ENCODE measurements at places on chromosomes 1 and 21.

DNA sequence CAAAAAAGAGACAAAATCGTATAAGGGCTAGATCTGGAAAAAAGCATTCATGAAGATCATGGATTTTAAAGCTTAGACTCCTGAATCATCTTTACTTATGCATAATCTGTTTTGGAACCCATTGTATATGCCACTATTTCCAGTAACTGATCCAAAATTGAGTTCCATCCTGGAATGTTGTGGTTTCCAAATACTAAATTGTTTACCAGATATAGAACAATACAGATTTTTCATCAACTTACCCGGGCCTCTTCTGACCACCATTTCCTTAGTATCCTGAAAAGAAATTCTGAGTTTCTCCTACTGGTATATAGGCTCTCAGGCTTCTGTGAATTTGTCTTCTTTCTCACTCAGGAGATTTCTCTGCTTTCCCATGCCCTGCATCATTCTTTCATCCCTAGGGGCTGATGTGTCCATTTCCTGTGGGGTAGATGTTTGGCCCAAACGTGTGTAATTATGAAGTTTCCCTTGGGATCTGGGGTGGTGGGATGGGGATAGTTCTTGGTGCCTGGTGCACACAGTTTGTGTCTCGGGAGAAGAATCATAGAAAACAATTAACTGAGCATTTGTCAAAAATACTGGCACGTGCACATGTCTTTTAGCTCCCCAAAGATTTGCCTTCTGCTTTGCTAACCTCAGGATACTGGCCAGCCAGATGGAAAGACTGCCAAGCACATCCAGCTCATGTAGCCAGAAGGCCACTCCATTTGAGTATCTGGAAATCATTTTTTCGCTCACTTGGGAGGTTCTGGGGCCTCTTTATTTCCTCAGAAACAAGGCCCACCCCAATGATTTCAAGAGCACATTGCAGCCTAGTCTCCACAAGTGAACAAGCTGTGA lies 127.8 kb downstream of the NTMT2 start:
- no peak for DNase-seq

DNA sequence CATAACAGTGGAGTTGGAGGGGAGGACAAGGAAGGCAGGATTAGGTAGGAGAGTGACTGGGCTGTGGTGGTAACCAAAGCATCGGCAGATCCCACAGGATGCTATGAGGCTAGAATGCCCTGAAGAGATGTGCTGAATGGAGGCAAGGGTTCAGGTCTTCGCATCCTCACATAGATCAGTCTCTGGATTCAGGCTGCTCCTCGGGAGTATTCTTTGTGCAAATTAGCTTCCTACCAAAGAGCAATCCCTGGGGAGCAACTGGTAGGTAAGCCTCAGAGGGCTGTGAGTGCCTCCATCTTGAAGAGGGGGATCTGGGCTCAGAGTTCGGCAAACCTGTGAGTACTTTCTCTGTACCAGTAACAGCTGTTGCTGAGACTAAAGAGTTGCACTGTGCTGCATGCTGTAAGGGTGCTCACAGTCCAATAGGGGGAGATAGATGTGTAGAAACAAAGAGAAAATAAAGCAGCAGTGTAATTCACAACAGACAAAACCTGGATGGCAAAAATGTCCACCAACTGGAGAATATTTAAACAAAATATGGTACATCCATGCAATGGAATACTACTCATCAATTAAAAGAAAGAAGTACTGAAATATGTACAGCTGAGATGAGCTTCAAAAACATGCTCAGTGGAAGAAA lies 322.4 kb upstream of the DEPDC1 start:
- DNase-seq, result no peak

- DNase-seq, result no peak
Observed at GRCh38 chr1:227453631-227454355, 109.6 kb upstream of the ZNF678 start.

DNA sequence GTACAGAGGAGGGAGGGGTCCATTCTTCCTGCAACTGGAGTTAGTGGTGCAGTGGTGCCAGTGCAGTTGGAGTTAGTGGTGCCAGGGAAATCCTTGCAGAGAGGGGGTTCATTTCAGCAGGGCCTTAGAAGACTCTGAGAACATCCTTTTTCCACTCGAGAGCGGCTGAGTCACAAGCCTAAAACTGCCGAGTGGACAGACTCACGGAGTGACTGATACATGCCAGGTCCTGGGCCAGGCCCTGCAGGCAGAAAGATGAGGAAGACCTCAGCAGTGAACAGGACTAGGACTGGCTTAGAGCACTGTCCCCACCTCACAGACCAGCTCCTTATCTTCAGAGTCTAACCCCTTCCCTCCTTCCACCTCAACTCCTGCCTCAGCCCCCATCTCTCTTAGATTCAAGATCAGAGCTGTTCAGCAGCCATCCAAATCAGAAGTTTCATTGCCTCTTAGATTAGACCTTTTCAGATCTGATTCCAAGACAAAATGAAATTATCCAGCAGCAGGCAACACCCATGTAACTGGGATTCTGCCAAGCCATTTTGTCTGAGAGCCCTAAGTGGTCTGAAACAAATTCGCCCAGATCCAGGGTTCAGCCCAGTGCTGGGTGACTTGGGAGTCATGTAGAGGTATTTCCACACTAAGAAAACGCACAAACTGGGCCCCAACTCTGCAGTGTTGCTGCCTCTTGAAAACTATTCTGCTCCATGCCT lies 12.7 kb upstream of the IKBKE start:
- DNase-seq, result no peak

DNA sequence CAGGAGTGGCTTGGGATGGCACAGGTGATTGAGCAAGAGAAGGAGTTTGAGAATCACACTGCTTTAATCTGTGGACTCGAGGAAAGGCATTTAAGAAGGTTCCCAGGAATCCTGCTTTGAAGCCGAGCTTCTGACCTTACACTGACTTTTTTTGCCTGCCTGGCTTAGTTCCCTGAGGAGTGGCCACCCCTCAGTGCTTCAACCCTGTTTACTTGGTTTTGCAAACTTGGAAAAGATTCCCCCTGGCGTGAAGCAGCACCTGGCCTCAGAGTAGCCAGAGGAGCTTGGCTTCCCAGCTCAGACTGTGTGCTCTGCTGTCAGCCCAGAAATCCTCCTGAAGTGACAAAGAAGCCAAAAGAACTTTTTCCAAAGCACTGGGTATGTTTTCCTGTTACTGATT lies 48.5 kb upstream of the LDLRAP1 start:
- DNase-seq, result no peak

GRCh38 chr1:9782897-9783296 lies 40.9 kb downstream of the CLSTN1 start:
- DNase-seq, result no peak

- DNase-seq, result no peak
Observed at GRCh38 chr1:85199667-85200462, 951 bp downstream of the SYDE2 start.

GRCh38 chr1:93744299-93744988 lies 62.8 kb upstream of the BCAR3 start:
- no peak for DNase-seq

DNA sequence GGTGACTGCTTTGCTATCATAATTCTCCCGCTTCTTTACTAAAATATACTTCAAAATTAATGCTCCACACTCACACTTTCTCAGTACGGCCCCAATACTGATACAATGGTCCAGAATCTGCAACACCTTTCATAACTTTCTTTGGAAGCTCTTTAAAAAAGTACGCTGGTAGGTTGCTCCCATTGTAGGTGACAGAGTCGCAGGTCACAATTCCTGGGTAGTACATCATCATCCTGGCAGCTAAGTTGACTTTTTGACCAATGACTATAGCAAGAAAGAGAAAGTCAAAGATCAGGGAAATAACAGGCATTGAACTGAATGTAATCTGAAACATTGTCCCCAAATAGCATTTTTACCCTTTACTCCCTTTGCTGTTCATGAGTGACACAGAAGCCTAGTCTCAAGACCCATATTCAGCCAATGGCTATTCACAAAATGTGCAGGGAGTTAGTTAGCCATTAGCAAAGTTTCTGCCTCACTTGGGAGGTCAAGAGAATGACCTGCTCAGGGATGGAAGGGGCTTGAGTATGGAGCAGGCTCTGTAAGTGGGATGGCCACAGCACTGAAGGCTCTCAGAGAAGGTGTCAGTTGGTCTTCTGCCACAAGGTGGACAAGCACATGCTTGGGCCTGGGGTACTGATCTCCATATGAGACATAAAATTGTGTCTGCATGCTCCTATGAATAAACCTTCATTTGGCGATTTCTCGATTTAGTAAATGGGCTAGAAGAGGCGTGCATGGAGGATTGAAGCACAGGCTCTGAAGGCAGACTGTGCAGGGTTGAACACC lies 35.4 kb downstream of the ADCY10 start:
- no peak for DNase-seq

- DNase-seq, result peak; percentile 7
Observed at GRCh38 chr1:54995835-54996234, 2.9 kb upstream of the BSND start.

DNA sequence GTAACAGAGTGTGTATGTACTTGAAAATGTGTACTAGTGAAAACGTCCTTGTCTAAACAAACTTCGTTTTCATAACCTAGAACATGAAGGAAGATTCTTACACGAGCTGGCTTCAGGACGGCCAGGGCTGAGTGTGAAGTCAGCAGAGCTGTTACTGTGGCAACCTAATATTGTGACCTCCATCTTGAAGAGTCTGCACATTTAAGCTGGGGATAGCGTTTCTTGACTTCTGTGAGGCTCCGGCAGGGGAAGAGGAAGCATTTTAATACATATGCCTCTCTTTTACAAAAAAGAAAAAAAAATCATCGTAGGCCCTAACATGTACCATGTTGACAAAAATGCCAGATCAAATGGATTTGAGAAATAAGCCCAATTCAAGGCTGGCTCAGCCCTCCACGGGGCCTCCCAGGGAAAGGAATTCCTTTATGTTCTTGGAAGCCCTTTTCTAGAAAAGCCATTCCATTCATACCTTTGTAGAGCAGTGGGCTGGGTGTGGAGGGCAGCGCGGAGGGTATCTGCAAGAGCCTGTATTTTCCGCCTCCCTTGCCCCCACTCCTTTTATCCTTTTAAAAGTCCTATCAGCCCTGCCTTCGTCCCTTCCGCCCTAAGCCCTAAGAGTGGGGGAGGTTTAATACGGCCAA lies 51.1 kb downstream of the SIM2 start:
- DNase-seq, result no peak

DNA sequence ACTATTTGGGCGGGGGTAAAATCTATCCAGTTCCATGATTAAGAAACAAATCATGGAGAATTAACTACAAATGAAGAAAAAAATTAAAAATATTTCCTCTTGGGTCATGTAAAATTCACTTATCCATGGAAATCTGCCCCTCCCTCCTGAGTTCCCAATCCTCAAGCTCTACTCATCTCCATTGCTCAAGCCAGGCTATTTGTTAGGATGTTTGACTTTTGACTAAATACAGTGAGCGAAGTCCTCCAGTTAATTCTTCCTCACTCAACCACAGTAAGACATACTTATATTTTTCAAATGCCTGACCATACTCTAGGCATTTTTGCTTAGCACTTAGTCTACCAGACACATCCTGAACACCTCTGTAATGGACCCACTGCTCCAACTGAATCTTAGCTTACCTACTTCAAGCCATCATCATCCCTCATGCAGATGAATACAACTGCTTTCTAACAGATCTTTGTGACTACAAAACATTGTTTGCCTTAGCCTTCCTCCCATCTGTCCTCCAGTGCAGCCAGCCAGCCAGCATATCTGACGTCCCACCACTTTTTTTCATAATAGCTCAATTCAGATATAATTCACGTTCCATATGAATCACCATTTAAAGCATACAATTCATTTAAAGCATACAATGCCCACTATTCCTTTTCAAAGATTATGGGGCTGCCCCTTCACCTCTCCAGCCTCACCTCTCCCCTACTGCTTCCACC lies 154.2 kb downstream of the RERE start:
- no peak for DNase-seq

GRCh38 chr1:61388566-61388965 lies 306.2 kb downstream of the NFIA start:
- no peak for DNase-seq

- no peak for DNase-seq
Observed at GRCh38 chr21:27301220-27301619, 334.3 kb upstream of the ADAMTS5 start.

DNA sequence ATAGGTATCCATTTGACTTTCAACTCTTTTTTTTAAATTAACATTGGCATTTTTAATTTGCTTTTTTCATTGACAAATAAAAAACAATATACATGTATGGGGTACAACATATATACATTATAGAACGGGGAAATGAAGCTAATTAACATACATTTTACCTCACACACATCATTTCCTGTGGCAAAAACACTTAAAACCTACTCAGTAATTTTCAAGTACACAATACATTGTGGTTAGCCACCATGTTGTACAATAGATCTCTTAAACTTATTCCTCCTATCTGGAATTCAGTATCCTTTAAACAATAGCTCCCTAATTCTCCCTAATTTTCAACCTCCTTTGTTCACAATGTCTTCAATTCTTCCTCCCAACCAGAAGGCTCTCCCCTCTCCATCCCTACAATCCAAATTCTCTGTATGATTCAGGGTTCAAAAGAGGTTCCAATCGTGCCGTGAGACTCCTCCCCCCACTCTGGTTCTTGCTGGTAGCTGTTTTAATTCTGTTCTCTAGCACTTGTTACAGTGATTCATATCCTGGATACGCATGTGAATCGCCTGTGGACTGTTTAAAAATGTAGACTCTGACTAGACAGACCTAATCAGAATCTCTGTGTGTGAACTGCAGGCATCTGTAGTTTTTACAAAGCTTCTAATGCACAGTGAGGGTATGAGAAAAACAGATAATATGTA lies 87.6 kb upstream of the DUSP10 start:
- no peak for DNase-seq

- no peak for DNase-seq
Observed at GRCh38 chr1:51922040-51922439, 43.5 kb upstream of the NRDC start.

DNA sequence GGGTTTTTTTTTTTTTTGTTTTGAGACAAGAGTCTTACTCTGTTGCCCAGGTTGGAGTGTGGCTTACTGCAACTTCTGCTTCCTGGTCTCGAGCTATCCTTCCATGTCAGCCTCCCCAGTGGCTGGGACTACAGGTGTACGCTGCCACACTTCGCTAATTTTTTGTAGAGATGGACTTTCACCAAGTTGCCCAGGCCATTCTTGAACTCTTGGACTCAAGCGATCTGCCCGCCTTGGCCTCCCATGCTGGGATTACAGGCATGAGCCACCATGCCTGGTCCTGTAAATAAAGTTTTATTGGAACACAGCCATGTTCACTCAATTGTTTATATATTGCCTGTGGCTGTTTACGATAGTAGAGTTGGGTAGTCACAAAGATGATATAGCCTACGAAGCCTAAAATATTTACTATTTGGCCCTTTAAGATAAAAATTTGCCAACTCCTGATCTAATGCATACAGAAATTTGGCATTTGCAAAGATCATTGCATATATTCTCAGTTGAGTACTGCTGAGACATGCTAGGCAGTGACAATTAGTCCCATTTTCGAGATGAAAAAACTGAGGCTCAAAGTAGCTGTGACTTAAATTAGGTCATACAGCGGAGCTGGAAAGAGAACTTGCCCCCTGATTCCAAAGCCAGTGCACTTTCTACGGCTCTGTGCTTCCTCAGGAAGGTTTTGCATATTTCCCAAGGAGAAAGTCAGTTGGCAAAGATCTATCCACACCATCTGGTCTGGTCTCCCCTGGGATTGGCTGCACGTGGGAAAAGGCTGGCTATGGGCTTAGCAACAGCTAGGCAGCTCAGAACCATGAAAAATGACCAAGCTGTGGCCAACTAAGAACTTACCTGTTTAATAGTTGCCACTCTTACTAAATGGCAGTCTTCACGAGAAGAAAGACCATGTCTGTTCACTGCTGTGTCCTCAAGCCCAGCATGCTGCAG lies 19.4 kb downstream of the MECR start:
- no peak for DNase-seq
